Gastroesophageal sphincter (tissue), 4 donors: ENCODE measurements at places on chromosomes 5 and 9.

DNA sequence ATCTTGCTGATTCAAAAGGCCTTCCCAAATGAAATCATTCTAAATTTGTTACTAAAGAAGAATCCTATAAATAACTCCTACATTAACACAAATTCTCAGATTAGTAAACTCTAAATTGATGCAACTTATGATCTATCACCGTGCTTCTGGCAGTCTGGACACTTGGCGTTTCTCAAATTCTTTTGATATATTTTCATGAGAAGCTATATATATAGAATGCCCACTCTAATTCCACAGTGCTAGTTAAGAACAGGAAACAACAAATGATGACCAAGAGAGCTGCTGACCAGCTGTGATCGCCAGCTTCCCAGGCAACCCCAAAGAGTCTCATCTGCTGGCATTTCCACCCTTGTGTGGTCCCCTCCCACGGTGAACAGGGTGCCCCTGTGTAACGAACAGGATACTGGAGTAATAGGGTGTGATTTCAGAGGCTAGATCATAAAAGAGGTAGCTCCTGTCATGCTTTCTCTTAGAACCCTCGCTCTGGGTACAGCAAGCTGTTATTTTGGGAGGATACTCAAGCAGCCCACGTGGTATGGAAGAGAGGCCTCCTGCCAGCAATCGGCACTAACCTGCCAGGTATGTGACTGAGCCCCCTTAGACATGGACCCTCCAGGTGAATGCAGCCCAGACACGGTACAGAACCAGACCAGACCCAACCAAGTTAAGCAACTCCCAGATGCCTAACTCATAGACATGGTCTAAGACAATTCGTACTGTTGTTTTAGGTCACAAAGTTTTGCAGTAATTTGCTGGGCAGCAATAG, 64.7 kb downstream of the CDC14B start:
- ATAC-seq: no peak

- ATAC-seq: no peak
Observed at GRCh38 chr5:140934964-140935606, 9.0 kb downstream of the PCDHAC1 start.

DNA sequence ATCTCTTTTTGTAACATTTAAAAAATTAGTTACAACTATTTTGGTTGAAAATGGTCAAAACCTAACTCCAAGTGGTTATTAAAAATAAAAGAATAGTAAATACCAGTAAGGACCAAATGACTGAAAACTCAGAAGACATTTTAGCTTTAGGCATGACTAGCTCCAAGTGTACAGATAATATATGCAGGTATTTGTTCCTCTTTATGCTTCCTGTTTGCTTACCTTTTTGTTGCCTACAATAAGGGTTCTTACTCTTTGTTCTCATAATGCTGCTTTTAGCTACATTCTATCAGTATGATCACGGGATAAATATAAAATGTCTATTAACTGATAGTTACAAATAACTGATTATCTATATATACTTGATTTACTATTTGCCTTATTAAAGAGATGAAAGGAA, 259.6 kb downstream of the CDH12 start:
- no peak for ATAC-seq

- ATAC-seq: no peak
Observed at GRCh38 chr5:175098301-175098700, 345.7 kb downstream of the DRD1 start.

DNA sequence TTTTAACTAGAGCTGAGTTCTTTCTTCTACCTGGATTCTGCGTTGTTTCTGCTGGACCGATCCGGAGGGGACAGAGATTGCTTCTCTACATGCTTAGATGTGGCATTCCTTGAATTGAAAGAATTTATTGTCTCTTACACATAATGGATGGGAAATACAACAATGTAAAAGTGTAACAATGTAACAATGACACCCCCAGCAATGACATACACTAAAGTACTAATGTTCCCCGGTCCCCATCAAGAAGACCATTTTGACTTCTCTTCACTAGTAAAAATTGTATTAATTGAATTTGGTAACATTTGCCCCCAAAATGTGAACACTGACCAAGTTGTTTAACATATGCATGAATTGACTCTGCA, 760.2 kb downstream of the TAF11L14 start:
- ATAC-seq: no peak

DNA sequence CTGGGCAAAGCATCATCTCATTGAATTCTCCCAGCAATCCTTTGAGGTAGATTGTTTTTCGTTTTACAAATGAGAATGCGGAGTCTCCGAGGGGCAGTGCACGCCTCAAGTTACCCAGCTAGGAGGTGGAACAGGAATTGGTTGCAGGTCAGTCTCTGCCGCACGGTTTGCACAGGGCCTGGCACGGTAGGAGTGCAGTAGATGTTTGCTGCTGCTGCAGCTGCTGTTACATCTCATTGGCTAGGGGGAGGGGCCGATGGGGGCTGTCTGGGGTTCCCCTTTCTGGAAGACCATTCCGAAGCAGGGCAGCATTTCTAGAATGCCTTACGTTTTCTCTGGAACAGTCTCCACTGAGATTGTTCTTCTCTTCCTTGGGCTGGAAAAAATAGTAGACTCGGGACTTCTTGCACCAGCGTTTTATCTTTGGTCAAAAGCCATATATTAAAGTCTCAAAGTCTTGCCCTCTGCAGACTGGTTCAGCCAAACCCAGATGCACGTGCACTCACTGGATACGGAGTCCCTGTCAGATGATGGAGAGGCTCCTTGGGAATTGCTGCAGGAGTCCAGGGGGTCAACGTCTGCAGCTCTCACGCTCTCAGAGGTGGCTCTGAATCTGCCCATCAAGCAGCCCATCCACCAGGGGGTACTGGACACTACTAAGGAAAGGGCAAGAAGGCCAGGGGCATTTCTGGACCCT, 1.2 kb downstream of the USP20 start:
- no peak for ATAC-seq
